Kidney epithelial cell (primary cell): ENCODE measurements at places on chromosomes 12 and 14.
A peak's percentile ranks its signal among the peaks of the same experiment; 100 is the strongest.

- DNase-seq: no peak
These were observed 617 bp upstream of the MGP start for GRCh38 chr12:14886271-14886670.

DNA sequence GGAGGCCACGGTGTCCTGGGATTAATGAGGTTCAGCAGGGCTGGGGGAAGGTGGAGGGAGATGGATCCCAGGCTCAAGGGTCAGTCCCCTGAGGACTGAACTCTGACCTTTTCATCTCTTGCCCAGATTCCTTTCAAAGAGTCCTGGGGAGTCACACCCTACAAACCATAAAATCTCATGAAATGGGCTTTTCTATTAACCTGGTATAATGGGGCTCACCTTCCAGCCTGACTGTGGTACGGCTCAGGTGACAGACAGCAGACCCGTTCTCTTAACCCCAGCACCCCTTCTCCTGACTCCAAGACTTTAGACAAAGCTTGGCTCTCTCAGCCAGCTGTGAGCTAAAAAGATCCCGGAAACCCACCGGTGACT is 268.2 kb downstream of the ADGRD1 start:
- DNase-seq: no peak

DNA sequence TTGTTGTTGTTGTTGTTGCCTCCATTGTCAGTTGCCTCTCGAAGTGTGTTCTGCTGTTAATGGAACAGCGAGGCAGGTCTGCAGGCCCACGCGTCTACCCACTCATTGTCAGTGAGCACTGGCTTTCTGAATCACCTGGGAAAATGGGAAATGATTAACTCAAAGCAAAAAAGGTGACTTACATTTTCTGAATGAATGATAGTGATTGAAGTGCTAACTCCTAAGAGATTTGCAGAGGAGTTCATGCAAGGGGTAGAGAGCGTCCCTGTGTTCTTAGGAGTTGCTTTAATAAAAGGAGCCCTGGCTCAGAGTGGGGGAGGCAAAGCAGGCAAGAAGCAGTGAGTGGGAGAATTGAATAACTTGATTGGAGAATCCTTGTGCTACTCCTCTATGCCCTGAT is 177.6 kb downstream of the CAND1 start:
- DNase-seq: no peak

DNA sequence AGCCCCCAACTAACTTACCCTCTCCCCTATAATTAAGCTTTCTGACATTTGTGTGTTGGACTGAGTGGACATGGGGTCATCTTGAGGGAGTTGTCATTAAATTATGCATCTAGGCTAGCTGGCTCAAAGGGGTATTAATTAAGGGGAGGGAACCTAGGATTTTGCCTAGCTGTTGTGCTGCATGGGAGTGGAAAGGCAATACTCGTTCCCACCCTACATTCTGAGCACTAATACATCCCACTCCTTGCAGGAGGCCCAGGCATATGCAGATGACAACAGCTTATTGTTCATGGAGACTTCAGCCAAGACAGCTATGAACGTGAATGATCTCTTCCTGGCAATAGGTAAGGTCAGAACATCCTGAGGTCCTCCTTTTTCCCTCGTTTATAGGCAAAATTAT is 6.0 kb upstream of the SUOX start:
- DNase-seq: no peak

- peak; percentile 23 for DNase-seq
These were observed 152.3 kb downstream of the ZNF664 start for GRCh38 chr12:124125203-124125871.

GRCh38 chr14:79564371-79564770 is 646.9 kb downstream of the DIO2 start:
- DNase-seq: no peak

- no peak for DNase-seq
These were observed 49.2 kb downstream of the GALNT4 start for GRCh38 chr12:89475203-89475990.

GRCh38 chr12:84840356-84840755 is 72.2 kb downstream of the SLC6A15 start:
- no peak for DNase-seq

DNA sequence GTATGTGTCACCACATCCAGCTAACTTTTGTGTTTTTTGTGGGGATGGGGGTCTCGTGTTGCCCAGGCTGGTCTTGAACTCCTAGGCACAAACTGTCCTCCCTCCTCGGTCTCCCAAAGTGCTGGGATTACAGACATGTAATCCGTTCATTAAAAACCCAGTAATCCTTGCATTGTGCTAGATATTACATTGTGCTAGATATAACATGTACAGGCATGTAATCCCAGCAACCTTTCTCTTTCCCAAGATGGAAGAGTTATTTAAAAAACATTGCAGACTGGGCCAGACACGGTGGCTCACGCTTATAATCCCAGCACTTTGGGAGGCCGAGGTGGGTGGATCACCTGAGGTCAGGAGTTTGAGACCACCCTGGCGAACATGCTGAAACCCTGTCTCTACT is 19.7 kb downstream of the ELK3 start:
- no peak for DNase-seq

DNA sequence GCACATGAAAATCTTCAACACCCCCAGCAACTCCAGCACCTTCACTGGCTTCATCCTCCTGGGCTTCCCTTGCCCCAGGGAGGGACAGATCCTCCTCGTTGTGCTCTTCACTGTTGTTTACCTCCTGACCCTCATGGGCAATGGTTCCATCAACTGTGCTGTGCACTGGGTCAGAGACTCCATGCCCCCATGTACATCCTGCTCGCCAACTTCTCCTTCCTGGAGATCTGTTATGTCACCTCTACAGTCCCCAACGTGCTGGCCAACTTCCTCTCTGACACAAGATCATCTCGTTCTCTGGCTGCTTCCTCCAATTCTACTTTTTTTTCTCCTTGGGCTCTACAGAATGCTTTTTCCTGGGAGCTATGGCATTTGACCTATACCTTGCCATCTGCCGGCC is 11.5 kb upstream of the OR11G2 start:
- DNase-seq: no peak

- no peak for DNase-seq
These were observed 7.0 kb upstream of the CLEC2D start for GRCh38 chr12:9662488-9662887.
